ENCODE measurements at places on chromosomes 6 and 20. TPM values are rescaled to one million over a fixed set of nuclear protein-coding genes. Genes with fewer than 3 reads are reported as not detected.

Gene RBPJL
- not detected for polyA plus RNA-seq

Gene SLC32A1
- 0.95 TPM for polyA plus RNA-seq

Gene RGS17
- polyA plus RNA-seq = 5.9 TPM

- no peak for DNase-seq
Observed at GRCh38 chr6:147226163-147226724, 22.0 kb downstream of the STXBP5 start.

- peak; percentile 35 for DNase-seq
Observed at GRCh38 chr6:45419571-45420082, 41.9 kb upstream of the SUPT3H start.

DNA sequence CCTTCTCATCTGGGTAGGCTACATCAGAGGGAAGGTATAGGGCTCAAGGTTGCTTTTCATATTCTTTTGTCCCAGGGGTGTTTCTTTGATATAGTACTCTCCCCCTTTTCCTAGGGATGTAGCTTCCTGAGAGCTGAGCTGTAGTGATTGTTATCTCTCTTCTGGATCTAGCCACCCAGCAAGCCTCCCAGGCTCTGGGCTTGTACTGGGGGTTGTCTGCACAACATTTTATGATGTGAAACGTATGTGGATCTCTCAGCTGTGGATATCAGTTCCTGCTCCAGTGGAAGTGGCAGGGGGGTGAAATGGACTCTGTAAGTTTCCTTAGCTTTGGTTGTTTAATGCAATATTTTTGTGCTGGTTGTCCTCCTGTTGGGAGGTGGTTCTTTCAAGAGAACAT is 437.3 kb upstream of the SYNCRIP start:
- DNase-seq = no peak

All from brain (organoid and tissue), 16 donors.